ENCODE measurements at places on chromosomes 3 and 15.

DNA sequence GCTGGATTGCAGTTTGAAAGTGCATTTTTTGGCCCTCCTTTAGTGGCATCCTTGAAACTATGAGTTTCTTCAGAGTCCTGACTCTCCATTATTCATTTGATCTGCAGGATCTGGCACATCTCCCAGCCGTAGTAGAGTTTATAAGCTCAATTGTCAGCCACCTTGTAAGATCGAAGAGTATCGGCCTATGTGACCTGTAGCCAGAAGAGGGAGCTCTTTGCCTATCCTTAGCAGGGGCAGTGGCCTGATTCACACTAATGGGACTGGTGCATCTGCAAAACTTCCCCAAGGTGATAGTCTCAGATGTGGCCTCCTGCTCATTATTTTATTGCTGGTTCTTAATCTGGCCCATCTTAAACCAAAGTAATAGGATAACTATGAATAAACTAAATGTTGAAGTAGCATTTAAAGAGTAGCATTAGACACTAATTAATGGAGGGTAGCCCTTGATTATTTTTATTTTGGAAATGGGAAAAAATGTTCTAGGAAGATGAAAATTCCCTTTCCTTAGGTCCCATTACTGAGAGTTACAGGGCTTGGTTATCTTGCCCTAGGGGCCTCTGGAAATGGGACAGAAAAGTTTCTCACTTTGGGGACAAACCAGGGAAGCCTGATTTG is 21.2 kb downstream of the GCSAM start:
- peak; percentile 22 for DNase-seq

DNA sequence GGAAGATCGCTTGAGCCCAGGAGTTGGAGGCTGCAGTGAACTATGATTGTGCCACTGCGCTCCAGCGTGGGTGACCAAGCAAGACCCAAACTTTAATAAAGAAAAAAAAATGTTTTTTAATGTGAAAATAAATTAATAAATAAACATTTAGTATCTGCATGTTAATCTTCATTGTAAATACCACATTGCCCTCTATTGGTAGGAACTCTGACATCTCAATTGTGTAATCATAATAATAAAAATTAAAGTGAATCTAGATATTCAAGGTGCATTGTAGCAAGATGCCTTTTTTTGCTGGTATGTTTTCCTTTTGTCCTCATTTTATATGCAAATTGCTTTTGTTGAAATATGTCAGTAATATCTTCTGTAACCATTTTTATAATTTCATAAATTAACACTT is 95.0 kb upstream of the LIMD1 start:
- no peak for DNase-seq

DNA sequence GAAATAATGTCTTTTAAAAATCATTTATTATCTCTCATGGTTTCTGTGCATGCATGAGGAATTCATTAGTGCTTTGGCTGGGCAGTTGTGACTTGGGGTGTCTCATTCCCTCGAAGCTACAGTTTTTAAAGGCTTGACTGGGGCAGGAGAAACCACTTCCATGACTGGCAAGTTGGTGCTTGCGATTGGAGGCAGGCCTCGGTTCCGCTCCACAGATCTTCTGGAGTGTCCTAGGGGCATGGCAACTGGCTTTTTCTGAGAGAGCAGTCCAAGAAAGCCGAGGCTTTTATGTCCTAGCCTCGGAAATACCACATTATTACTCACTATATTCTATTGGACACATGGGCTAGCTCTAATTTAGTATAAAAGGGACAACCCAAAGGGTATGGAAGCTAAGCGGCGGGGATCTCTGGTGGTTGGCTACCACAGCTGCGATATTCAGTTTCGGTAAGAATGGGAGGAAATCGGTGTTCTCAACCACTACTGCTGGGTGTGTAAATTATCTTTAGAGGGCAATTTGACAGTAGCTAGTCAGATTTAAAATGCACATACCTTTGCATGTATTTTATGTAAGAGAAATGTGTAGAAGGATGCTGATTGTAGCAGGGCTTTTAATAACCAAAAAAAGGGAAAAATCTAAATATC is 48.8 kb upstream of the TOP2B start:
- DNase-seq, result no peak

- DNase-seq, result no peak
These were observed 80.8 kb downstream of the ISG20 start for GRCh38 chr15:88719654-88720053.

- DNase-seq, result no peak
These were observed 42.9 kb downstream of the CCK start for GRCh38 chr3:42222942-42223693.

DNA sequence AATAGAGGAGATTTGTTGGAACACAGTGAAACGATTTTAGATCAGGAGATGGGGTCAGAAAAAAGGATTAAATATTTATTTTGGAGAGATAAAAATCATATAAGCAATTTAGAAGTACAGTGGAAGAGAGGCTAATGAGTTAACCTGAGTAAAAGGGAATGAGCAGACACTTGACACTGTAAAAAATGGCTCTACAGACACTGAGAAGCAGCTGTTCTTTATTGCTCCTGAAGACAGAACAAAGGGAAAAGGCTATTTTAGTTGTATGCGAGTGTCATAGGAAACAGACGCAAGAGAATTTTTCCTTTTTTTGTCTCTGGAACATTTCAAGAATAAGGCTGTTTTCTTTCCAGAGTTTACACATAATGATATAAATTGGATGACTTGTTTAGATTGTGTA is 34.3 kb downstream of the ASTE1 start:
- DNase-seq, result no peak

DNA sequence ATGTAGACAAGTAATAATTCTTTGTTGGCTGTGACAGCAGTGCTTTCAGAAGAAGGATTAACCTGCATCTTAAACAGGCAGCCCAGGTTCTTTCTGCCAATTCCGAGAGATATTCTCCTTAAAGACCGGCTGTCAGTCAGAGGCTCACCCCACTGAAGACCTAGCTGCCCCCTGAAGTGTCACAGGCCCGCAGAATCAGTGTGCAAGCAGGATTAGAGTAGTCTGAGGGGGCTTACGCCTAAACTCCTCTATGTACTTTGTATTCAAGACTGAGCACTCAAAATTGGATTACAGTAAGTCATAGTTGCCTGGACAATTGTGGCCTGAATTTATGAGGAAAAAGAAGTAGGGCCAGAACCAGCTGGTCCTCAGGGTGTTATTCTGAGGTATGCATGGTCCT is 342.9 kb downstream of the CLSTN2 start:
- DNase-seq, result no peak

DNA sequence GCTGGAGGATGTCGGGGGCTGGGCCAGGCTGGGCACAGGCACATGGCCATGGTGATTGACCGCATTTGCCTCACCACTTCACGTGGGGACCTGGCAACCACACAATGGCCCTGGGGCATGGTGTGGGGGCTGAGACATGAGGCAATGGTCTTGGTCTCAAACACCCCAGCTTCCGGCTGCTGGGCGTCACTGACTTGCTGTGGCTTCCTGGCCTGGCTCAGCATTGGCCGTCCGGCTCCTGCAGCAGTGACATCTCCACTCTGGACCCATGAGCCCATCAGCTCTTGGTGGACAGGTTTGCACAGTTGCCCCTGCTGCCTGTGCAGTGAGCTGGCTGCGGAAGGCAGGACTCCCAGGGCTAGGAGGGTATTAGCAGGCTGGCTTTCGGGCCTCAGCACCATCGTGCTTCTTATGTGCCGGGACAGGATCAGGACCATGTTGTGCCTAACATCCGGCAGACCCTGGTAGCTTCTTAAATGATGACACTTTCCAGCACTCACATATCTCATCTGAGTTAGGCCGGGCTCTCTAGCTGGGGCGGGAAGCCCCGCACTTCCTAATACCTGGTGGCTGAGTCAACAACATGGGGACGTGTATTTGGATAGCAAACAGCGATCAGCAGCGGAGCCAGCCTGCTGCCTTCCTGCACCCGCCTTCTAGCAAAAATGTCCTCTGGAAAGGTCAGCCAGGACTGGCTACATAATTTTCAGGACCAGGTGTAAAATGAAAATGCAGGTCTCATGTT is 34.1 kb downstream of the ZNF710 start:
- DNase-seq, result no peak

DNA sequence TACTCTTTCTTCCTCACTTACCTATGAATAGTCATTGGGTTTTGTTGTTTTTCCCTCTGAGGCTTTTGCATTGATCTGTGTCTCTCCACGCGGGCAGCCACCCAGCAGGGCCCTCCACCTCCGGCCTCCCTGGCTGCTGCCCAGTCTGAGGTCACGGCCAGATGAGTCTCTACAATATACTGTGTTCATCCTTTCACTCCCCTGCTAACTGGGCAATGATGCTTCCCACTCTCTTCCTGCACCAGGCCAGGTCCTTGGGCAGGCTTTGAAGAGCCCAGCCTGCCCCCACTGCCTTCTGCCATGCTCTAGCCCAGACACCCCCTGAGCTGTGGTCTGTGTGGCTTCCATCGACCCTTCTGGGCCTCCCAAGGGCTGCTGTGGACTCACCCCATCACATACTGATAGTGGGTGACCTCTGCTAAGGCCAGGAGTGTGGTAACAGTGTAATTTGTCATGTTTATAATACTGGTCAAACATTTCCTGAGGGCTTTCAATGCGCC is 18.0 kb downstream of the PDIA5 start:
- DNase-seq, result no peak

DNA sequence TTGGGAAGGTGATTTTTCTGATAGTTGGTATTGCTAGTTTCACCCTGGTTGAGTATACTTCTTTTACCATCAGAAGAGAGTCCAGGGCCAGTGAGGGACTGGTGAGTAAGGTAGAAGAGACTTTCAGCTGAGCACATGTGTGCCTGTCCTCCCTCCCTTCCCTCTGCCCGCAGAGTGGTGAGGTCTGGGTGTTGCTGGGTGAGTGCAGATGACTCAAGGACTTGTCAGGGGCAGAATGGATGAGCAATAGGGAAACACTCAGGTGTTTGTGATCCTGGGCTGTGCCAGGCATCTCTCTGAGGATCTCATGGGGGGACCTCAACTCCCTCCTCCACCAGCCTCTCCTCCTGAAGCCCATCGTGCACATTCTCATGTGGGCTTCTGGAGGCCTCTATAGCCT is 76.0 kb upstream of the GSK3B start:
- DNase-seq, result no peak

DNA sequence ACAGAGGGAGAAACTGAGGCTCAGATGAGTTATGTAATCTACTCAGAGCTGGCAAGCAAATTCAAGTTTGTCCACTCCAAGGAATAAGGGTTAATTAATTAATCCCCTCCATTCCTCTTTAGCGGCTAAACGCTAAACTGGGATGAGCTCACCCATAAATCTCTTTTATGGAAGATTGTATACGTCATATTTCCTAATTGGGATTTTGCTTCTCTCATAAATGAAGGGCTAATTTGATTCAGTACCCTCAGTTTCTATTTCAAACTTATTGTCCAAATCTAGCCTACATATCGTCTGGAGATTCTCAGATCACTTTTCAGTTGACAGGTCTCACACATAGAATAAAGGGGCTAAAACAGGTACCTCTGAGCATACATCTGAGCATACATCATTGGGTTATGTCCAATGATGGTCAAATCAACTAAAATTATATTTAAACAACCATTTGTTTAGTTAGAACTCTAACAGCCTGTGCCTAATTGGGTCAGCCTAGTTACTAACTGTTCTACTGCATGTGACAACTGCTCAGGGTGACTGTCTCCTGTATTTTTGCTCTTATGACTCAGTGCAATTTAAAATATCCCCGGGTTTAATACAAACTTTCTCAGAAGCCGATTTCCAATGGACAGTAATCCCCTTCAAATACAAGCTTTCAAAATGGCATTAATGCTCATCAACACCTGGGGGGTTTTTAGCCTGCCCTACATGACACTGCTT is 57.6 kb upstream of the PLXND1 start:
- no peak for DNase-seq

DNA sequence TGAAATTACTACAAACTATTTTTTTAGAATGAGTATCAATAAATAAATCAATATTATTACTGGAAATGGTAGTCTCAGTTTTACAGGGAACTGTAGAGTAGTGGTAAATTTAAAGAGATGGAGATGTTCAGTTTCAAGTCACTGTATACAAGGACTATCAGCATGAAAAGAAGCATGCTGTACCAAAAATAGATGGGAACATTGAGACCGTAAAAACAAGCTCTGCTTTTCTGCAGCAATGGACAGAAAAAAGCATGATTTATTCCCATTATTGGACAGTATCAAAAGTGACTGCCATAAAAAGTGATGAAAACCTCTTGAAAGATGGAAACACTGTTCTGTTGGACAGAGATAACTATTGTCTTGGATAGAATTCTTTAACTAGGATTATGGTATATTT is 187.2 kb downstream of the EPHA6 start:
- DNase-seq, result no peak

DNA sequence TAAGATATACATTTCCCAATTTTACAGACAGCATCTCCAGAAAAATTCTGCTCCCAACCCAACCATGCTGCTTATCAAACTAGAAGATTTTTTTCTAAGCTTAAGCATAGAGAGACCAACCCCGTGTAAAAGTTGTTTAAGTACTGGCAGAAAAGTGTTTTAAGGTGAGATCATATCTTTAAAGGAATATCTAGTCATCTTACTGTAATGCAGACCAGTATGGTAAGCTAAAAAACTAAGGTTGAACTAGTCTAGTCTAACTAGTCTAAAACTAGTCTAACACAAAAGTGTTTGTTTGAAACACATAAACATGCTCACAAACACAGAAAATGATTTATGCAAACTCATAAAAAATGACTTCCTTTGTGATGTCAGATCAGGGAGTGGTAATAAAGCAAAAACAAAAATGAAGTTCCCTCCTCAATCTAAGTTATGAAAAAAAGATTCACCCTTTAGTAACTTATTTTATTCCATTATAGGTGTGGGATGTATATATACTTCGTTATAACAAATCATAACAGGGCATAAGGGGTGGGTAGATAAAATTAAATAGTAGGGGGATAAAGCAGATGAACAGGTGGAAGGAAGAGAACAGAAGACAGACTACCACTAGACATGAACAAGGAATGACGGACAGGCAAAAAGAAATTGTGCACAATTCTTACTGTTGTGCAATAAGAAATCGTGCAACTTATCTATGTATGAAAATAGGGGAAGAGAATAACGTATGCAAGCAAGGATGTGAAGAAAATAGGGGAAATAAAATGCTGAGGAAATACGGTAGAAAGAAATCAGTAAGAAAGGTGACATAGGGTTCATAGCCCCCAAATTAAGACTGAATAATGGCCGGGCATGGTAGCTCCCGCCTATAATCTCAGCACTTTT is 10.0 kb downstream of the MYO5A start:
- DNase-seq, result no peak

DNA sequence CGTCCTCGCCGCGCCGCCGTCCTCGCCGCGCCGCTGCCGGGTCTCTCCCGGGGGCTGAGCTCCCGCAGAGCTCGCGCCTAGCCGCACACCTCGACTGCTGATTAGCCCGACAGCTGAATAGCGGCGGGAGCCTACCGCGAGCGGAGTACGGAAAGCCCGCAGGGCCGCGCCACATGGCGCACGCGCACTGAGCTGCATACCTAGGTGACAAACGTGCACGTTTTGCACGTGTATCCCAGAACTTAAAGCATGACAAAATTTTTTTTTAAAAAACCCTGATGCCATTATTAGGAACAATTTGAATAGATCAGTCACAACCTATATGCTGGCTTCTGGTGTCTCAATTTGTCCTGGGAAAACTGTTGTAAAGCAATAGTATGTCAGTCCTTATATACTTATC is at the start of gene GOLGA8A:
Gene GOLGA8A (minus strand): TSS at position 122 of the 400 bp plus-strand sequence. CDS start 48,117 bp downstream, outside the sequence.
- DNase-seq, result peak; percentile 57
